ENCODE measurements at places on chromosomes 7 and 10.

DNA sequence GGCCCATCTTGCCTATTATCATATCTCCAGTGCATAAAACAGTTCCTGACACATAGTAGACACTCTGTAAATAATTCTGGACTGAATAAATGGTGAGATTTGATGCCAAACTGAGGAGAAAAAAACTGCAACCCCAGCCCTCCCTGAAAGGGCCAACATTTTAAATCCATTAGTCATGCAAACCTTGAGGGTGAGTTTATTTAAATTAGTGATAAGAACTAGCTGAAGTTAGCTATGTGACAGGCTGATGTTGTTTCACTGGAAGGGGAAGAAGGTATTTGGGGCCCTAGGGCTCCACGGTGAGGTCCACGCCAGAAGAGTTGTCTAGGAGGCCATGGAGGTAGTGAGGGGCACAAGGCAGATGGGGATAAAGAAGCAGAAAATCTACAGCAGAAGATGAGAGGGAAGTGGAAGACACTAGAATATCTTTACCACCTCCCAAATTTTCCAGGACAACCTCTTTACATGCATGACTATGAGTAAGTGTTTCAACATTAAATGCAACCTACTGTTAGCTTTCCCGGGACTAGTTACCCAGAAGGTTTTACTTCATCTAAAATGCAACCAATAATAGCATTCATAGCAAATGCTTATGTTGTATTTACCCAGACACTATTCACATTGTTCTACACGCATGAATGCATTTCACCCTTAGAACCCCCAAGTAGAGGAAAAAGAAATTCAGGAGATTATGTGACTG, 183.2 kb upstream of the LYZL1 start:
- DNase-seq, result no peak

DNA sequence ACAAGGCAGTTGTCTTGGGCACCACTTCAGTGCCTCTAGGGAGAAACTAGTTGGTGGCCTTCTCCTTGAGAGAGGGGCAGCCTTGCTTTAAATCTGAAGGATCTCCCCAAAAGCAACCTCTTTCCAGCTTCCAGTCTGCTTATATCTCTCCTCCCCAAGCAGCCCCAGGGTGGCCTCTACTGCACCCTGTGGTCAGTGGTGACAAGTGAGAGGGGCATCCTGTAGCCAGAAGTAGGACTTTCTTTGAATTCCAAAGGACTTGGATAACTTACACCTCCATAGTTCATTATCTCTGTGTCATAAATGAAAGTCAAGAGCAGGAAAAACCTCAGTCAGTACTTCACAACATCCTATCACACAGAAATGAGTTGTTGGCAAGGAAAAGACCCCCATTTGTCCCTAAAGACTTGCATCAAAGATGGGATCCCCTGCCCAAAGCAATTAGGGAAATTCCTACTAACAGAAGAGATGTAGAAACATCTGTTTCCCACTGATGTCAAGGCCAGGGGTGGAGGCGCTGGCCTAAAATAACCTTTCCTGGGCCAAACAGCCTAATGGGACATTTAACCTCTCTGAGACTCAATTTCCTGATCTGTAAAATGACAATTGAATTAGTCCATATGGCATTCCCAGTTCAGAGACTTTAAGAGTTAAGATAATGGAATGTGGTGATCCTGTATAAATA, 44.0 kb upstream of the ANKRD1 start:
- no peak for DNase-seq

DNA sequence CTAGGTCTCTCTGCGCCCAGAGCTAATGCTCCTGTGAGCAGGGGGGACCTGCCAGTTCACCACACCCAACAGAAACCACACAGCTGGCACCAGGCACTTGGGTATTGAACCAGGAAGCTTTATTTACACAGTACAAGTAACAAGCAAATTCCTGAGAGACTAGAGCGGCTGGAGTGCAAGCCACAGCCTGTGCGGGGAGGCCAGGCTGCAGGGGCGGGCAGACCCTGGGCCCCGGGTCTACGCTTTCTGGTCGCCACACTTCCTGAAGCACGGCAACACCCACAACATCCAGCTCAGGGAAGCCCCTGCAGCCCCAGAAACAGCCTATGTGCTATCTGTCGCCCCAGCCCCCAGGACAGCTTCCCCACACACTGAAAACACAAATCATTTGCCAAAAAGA, 125.0 kb downstream of the FAM53B start:
- DNase-seq, result no peak

DNA sequence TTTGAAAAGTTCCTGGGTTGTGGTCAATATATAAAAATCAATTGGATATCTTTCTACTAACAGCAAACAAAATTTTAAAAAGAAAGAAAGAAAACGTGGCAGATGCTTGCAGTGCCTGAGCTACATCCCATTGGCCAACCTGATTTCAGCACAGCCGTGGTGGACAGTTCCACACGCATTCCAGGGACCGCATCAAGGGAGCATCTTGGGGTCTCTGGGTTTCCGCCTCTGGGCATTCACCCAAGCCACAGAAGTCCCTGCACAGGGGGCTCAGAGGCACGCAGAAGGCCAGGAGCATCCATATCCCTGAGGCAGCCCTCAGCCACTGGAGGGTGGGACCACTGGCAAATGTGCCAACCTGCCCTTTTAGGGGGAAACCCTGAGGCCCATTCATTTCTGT, 254.5 kb upstream of the RNF32 start:
- no peak for DNase-seq

DNA sequence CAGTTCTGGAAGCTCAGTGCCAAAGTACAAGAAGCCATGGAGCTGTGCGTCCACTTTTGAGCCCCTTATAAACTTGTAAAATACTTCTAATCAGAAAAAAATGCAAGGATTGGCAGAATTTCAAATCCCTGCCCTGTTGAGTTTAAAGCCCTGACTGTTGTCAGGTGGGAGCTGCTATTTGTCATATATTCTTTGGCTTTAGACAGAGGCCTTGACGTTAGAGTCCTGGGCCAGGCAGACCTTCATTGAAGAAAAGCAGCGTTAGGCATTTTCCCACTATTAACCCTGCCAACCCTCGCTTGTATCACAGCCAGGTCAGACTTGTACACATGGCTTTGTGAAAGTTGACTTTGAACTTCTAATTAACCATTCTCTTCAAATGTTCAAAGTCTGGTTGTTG, 155.4 kb downstream of the TWIST1 start:
- no peak for DNase-seq

GRCh38 chr7:98125759-98126158, 19.1 kb downstream of the LMTK2 start:
- no peak for DNase-seq

DNA sequence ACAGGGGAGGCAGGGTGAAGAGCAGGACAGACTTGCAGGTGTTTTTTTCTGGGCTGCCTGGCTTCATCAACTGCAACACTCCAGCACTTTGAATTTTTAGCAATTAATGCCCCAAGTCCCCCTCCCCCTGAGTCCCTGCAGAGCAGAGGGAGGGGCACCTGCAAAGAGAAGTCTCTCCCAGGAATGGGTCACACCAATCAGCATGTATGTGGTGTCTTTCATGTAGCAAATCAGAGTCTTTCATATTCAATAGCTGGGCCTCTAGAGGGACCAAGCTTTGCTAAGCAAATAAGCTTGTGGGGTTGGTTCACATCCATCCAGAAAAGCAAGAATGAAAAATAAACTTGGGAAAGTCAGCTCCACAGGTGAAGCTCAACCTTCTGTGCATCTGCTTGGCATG, 90.7 kb downstream of the PARP12 start:
- DNase-seq, result no peak

DNA sequence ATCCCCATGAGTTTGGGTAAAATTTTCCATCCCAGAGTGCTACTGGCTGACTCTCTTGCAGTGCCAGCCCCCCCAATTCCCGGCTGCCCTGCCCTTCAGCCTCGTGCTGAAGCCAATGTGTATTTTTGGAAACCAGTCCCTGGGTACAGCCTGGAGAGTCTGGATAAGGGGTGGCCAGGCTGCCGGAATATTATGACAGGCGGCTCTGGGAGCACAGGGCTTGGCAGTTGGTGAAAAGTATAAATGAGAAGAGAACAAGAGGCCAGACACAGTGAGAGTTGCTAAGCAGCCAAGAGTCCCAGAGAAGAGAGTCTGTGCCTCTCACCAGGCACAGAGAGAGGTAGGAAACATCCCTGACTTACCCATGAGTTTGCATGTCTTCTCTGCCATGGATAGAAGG, 53.6 kb downstream of the TMEM130 start:
- DNase-seq, result no peak

GRCh38 chr10:646118-646524, 43.3 kb downstream of the DIP2C start:
- DNase-seq, result no peak

DNA sequence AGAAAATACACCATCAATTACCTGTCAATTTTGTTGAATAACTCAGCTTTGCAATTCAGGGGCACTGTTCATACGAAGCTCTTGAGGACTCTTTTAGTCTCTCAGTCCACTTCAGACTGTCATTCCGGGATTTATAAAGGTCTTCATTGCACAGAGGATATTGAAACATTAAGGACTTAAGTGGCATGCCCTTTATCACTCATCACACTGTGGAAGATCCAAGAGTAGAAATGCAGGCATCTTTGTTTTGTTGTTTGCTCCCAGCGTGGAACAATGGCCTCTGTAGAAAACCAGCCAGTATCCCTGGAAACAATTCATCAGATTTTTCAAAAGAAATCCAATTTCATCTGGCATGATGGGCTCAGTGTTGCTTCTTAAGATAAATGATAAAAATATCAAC, 66.3 kb upstream of the LRGUK start:
- no peak for DNase-seq

DNA sequence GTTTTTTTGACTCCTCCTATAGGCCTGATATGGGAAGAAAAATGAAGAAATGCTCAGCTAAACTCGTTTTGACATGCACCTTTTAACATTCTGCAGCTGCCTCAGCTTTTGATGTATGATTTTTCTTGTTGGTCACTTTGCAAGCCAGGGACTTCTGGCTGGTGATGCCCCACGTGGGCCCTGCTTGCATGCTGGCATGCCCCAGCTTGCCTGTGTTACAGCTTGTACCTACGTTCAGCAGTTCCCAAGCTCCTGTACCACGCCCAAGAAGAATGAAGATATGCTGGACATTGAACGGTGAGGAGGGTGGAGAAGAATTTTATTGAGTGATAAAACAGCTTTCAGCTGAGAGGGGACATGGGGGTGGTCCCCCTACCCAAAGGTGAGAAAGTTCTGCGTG, 245.6 kb upstream of the FZD8 start:
- DNase-seq, result no peak

GRCh38 chr7:79608005-79608404, 154.5 kb upstream of the MAGI2 start:
- peak; percentile 13 for DNase-seq
